ENCODE measurements at places on chromosomes 5 and 9.

GRCh38 chr5:98474782-98475181 is 298.7 kb upstream of the RGMB start:
- DNase-seq = no peak

- no peak for DNase-seq
Measured at GRCh38 chr9:91212596-91213243, 149.0 kb downstream of the AUH start.

DNA sequence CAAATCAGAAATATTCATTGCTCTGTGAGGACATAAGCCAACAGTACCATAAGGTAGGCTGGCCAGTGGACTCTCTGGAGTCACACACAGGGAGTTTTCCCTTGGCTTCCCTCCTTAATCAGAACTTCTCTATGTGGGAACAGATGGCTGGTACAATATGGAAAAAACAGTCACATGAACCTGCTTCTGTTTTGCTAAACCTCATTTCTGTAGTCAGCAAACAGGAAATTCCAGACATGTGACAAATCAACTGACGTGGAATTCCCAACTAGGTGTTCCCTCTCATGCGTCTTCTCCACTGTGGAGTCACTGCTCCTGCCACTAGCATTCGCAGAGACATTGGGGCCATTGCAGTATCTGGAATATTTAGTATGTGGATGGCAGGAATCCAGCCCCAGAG is 617.6 kb downstream of the KIF4B start:
- DNase-seq = no peak

- DNase-seq = peak; percentile 10
Measured at GRCh38 chr9:98031935-98032334, 24.6 kb upstream of the NANS start.

DNA sequence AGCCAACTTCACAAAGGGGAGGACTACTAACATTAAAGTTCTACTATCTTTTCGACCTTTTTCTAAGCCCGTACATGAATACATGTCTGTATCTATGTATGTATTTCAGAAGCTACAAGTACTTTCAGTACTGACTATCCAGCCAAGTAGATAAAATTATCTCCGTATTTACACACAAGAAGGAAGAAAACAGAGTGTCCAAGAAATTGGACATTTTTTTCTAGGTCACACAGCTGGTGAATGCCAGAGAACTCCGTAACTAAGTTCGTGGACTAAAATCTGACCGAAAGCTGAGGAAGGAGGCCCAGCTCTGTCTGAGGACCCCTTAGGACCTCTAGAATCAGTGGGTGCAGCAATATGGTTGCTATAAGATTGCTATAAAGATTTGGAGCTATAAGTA is 83.4 kb downstream of the MAMDC2 start:
- no peak for DNase-seq

DNA sequence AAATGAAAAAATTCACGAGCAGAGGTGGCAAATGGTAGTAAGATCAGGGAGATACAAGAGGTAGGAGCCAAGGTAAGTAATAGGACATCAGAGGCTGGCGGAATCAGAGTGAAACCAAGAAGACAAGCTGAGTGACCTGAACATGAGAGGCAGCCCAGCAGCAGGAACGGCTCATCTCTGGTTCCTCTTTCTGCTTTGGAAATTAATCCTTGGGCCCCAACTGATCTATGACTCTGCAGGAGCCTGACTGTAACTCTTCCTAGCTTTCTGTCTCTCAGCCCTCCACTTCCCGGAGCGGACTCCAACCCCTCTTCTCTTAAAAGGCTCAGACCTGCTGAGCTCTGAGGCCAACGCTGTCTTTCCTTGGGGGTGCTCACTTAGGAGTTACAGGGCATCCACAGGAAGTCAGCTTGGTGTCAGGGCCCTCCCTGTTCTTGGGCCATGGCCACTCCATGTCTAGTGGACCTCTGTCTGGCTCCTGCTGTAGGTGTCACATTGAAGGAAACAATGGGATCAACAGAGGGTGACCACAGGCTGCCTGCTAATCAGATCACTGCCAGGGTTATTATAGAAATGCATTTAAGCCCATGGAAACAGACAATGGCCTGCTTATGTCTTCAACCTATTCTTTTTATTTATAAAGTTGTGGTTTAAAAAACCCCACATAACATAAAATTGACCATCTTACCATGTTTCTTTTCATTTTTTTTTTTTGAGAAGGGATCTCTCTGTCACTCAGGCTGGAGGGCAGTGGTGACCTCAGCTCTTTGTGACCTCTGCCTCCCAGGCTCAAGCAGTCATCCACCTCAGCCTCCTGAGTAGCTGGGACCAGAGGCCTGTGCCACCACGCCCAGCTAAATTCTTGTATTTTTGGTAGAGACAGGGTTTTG is 22.5 kb upstream of the SHB start:
- no peak for DNase-seq

GRCh38 chr5:168168978-168169698 is 122.3 kb upstream of the WWC1 start:
- no peak for DNase-seq

GRCh38 chr5:139869042-139869790 is 73.6 kb downstream of the PSD2 start:
- no peak for DNase-seq

DNA sequence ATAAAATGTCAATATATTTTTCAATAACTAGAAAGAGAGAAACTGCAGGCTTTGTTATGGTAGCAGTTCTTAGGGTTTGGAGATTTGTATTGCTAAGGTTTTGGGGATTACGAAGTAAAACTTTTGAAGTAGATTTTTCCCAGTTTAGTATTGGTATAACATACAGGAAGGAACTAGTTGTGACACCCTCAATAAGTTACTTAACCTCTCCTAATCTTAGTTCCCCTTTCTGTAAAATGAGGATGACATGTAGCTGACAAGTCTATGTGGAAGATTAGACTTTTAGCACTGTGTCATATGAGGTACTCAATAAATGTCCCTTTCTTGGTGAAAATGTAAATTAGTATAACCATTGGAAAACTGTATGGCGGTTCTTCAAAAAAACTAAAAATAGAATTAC is 73.4 kb upstream of the ATG10 start:
- no peak for DNase-seq

- DNase-seq = no peak
Measured at GRCh38 chr9:16152276-16153101, 599.6 kb downstream of the CCDC171 start.

DNA sequence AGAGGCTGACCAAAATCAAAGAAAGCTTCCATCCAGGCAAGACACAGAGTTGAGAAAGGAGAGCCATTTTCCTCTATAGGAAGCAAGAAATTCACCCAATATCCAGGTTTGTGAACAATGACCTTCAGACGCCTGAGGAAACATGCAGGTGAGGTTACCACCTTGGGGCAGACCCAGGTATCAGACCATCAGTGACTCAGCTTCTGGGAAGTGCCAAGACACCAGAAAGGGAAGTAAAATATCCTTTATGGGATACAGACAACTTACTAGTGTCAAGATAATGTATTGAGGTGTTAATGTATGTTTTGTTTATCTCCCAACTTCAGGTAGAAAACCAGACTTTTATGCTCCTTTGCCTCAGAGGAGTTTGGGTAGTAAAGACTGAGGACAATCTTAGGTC is 2.2 kb upstream of the DTWD2 start:
- no peak for DNase-seq

- no peak for DNase-seq
Measured at GRCh38 chr9:38284588-38285051, 107.9 kb upstream of the ALDH1B1 start.

GRCh38 chr5:5675511-5675910 is 253.0 kb downstream of the ICE1 start:
- no peak for DNase-seq

- peak; percentile 77 for DNase-seq
Measured at GRCh38 chr9:124771867-124772679, 962 bp upstream of the NR6A1 start.

DNA sequence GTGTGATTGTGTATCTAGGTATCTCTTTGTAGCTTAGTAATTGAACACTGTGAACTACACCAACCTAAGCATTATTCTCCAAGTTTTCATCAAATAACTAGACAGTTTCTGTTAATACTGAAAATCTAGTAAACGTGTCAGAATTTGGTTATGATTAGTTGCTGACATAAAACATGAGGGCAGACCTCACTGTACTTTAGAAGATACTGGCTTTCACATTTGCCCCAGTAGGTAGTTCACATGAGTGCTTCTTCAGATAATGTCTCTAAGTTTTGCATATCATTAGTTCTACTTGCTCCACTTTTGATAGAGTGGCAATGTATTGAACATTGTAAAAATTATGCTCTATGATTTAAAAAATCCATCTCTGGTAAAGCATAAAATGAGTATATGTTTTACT is 7.1 kb downstream of the CDKN2B start:
- DNase-seq = no peak

GRCh38 chr5:97476852-97477534 is 293.9 kb upstream of the RIOK2 start:
- DNase-seq = no peak

- no peak for DNase-seq
Measured at GRCh38 chr9:113185271-113185670, 34.5 kb downstream of the SLC31A2 start.

- no peak for DNase-seq
Measured at GRCh38 chr9:115025721-115026120, 92.2 kb downstream of the TNC start.

DNA sequence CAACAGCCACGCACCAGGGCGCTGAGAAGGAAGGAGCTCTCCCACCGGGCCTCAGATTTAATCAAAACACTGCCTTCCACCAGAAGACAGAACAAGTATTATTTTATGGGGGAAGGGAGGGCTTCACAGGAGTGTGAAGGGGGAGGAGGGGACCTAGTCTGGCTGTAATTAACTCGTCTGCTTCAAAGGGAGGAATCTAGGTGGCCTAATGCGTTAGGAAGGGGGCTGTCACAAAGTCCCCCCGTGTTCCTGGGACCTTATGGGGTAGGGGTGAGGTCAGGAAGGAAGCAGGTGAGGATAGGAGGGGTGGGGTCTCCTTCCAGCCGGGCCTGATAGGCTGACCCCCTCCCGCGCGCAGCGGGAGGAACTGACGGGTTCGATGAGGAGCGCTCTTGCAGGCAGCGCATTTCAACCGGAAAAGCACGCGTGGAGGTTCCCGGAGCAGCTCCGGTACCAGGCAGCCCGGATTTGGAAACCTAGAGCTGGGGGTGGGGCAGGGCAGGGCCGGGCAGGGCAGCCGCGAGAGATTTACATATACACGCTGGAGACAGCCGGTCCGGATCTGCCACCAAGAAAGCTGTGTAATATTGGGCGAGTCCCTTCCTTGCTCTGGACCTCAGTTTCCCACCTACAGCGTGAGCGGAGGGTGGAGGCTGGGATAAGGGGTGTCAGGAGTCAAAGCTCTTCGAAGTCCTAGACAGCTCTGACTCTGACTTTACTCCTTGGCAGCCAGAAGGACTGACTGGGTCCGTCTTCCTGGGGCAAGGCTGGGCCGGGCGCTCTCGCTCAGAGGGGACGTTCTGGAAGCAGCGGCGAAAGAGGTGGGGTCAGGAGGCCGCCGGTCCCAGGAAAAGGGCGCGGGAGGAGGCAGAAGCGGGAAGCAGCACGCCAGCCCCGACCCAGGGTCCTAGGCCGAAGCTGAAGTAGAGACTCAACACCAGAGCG is 1.8 kb downstream of the SHB start:
- DNase-seq = peak; percentile 52

- peak; percentile 66 for DNase-seq
Measured at GRCh38 chr9:75866273-75866871, 24.1 kb upstream of the PCSK5 start.
